ENCODE measurements at places on chromosomes 16 and 17.
A peak's percentile ranks its signal among the peaks of the same experiment; 100 is the strongest.

GRCh38 chr17:79005063-79005861 lies 4.3 kb downstream of the CANT1 start:
- DNase-seq: peak; percentile 26
- no peak overlapping the region for H3K27ac ChIP-seq
- H3K36me3 ChIP-seq: peaks cover 2% of the 10 kb centered on the region
- no peaks in the 10 kb centered on the region for H3K27me3 ChIP-seq

DNA sequence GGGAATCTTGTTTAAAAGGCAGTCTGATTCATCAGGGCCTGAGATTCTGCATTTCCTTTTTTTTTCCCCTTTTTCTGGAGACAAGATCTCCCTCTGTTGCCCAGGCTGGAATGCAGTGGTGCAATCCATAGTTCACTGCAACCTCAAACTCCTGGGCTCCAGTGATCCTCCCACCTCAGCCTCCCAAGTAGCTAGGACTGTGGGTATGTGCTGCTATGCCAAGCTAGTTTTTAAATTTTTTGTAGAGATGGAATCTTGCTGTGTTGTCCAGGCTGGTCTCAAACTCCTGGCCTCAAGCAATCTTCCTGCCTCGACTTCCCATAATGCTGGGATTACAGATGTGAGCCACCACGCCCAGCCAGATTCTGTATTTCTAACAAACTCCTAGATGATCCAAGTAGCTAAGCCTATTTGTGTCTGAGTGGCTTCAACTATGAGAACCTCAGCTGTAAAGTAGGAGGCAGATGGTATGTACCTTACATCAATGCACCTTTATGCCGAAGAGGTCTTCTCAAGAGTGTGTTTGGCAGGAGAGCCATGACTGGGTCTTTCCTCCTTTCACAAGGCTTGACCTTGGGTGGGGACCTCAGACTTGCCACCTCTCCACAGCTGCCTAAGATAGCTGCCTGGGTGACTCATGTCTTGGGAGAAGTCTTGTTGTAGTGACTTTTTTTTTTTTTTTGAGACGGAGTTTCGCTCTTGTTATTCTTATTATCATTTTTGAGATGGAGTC lies 10.9 kb downstream of the LDAF1 start:
- H3K27ac ChIP-seq: no peak overlapping the region
- DNase-seq: no peak
- H3K4me3 ChIP-seq: no peak overlapping the region
- H3K27me3 ChIP-seq: no peaks in the 10 kb centered on the region
- H3K4me1 ChIP-seq: no peaks in the 10 kb centered on the region

DNA sequence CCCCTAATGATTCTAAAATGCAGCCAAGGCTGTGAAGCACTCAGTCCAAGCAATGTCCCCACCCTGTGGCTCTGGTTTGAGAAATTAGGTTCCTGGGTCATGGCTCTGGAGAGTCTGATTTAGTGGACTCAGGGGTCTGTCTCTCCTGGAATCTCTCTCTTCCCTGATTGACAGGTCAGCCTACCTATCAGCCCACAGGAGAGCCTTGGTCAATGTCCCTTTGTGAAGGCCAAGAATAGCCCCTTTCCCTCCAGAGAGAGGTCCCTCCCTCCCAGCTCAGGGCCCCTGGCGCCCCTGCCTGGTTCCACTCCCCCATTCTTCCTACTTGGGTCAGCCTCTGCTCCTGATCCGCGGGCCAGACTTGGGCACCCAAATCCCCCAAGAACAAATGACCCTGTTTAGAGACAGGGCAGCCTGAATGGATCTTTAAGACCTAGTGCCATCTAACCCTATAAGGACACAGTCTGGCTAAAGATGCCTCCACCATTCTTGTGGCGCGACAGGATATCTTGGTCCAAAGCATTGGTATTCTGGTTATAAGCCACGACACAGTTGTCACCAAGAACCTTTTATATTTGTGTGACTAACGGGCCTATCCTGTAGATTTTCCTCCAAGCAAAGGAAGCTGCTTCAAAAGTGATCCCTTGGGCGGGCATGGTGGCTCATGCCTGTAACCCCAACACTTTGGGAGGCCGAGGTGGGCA lies 38.3 kb upstream of the PRSS54 start:
- H3K27ac ChIP-seq: no peak overlapping the region
- H3K4me3 ChIP-seq: no peak overlapping the region
- H3K36me3 ChIP-seq: no peaks in the 10 kb centered on the region

- H3K27ac ChIP-seq: no peak overlapping the region
- no peaks in the 10 kb centered on the region for H3K4me1 ChIP-seq
- H3K27me3 ChIP-seq: peaks cover 13% of the 10 kb centered on the region
- no peak for DNase-seq
- H3K36me3 ChIP-seq: no peaks in the 10 kb centered on the region
- H3K4me3 ChIP-seq: no peak overlapping the region
Observed at GRCh38 chr17:58264407-58265103, 16.2 kb downstream of the MPO start.

DNA sequence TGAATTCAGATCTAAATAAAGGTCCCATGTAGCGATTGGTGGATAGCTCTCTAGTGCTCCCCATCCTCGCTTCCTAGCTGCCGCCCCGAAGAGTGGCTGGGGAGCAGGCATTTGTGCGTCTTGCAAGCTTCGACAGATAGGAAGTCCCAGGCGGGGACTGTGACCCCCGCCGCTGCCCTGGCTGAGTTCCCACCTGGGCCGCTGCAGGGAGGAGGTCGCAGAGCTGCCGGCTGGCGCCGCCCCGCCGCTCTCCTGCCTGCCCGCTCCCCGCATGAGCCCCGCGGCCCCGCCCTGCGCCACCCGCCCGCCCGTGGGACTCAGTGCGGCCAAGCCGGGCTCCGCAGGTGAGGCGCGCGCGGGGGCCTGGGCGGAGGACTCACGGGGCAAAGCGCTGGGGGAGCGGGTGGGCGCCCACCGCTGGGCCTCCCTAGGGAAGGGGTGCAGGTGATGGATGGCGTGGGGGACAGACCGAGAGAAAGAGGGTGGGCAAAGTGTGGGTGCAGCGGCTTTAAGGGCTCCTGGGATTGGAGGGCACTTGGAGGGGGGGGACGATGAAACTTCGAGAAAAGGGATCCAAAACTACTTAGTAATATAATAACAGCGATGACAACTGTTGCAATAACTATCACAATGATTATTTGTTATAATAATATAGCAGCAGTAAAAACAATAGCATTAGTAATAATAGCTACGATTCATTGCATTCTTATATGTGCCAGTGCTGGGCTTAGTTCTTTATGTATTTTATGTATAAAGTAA lies at the start of gene OTOA:
TSS of gene OTOA (plus strand) at position 80 of the 759 bp plus-strand sequence. CDS start 14,547 bp downstream, outside the sequence.
- peaks cover 13% of the 10 kb centered on the region for H3K4me1 ChIP-seq
- peak; percentile 48 for DNase-seq
- H3K4me3 ChIP-seq: no peak within 1 kb of the TSS
- peaks cover 6% of the 10 kb centered on the region for H3K27me3 ChIP-seq
- H3K36me3 ChIP-seq: no peaks in the 10 kb centered on the region
